SK-N-MC (cell line): ENCODE measurements at places on chromosomes 11 and 22.

- no peak for DNase-seq
Measured at GRCh38 chr22:41943661-41944209, 3.2 kb downstream of the CENPM start.

DNA sequence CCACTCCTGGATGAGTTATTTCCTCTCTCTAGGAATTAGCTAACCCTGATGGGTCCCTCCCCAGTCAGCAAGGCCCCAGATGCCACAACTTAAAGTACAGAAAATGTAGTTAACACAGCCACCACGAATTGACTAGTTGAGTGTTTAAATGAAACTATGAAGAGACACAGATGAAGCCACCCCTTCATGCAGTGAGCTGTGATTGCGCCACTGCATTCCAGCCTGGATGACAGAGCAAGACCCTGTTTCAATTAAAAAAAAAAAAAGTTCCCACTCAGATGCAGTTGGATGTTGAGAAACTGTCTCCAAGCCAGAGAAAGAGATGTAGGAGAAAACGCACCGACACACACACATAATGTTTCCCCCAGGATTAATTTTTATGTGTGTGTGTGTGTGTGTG, 53.3 kb downstream of the SCN3B start:
- no peak for DNase-seq

GRCh38 chr11:62796281-62796680, 4.5 kb upstream of the TMEM223 start:
- DNase-seq, result no peak

GRCh38 chr11:109911488-109911887, 181.7 kb upstream of the ZC3H12C start:
- no peak for DNase-seq

- no peak for DNase-seq
Measured at GRCh38 chr11:66230156-66230555, 38.3 kb upstream of the RAB1B start.

DNA sequence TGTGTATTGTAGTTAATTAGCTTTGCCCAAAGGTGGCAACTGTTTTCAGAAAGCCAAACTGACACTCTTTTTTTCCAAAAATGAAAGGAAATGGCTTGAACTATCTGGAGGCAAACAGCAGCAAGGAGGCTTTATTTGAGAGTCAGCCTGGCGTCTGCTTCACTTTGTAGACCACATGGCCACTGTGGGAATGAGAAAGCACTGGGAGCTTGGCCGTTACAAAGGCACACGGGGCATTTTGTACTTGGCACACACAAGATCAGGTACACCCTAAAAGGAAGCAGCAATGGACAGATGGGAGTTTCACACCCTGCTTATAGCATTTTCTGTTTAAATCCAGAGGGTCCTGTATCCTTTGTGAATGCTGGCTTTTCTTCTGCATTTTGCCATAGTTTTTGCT, 126.3 kb downstream of the MPPED2 start:
- no peak for DNase-seq
